Skeletal muscle tissue (tissue), 5 donors: ENCODE measurements at places on chromosomes 2 and 18. TPM values are rescaled to one million over a fixed set of nuclear protein-coding genes. Genes with fewer than 3 reads are reported as not detected.

Gene TMEM247
- not detected for total RNA-seq

Gene SLC9A2
- total RNA-seq, result 2.1 TPM

Gene NT5DC4
- total RNA-seq, result not detected

Gene ABCG8
- total RNA-seq, result under 0.01 TPM

Gene PLB1
- total RNA-seq, result 1.0 TPM

Gene TUBB8B
- total RNA-seq, result not detected

Gene EPB41L5
- 49.6 TPM for total RNA-seq

Gene TYMS
- 15.7 TPM for total RNA-seq

Gene GALR1
- total RNA-seq, result not detected

Gene HDAC4
- total RNA-seq, result 23.5 TPM

Gene PRSS56
- total RNA-seq, result 1.0 TPM

Gene DNAJB2
- 49.6 TPM for total RNA-seq

Gene ZNF521
- total RNA-seq, result 40.2 TPM

Gene RPRM
- 3.1 TPM for total RNA-seq

Gene INPP5D
- total RNA-seq, result 8.4 TPM

Gene FBXO15
- 1.0 TPM for total RNA-seq

Gene TP53I3
- total RNA-seq, result 25.1 TPM
